ENCODE measurements at places on chromosomes 2 and 18.

DNA sequence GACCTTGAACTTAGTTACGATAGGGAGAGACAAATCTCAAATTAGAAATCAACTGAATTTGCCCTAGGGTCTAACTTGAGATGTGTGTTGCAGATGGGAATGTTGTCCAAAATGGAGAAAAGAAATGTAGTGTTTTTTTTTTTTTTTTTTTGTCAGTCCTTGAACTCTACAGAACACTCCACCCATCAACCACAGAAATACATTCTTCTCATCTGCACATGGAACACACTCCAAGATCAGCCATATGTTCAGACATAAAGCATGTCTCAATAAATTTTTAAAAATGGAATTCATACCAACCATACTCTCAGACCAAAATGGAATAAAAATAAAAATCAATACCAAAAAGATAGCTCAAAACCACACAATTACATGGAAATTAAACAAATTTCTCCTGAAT, 526.5 kb downstream of the FBXO15 start:
- DNase-seq: no peak

DNA sequence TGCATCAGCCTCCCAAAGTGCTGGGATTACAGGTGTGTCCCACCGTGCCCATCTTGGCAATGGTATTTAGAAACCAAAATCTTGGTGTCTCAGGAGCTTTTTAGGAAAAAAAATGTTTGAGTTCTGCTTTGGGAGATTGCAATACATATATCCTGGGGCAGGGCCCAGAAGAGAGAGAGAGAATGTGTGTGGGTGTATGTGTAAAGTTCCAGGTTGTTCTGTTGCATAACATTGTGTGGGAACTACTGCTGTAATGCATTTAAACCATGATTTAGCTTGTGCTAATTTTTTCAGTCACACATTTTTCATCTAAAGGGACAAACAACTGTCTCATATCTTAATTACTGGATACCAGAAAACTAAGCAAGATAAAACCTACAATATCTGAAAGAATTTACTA, 70.8 kb upstream of the NABP1 start:
- DNase-seq: no peak

DNA sequence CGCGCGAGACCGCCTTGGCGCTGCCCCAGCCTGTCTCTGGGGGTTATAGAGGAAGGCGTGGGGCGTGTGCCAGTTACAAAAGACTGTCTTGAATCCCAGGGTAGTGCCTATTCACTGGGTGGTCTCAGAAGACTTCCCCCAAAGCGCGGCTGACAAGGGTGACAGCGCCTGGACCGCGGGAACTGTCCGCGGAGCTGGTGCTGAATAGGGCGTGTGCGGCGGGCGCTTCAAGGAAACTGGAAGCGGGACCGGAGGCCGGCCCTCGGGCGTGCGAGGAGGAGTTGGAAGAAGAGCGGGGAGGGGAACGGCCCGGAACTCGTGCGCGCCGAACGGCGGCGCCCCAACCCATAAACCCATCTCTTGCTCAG, 2.3 kb downstream of the EGR4 start:
- DNase-seq: no peak

- no peak for DNase-seq
Observed at GRCh38 chr2:27875089-27875881, 14.9 kb downstream of the RBKS start.

DNA sequence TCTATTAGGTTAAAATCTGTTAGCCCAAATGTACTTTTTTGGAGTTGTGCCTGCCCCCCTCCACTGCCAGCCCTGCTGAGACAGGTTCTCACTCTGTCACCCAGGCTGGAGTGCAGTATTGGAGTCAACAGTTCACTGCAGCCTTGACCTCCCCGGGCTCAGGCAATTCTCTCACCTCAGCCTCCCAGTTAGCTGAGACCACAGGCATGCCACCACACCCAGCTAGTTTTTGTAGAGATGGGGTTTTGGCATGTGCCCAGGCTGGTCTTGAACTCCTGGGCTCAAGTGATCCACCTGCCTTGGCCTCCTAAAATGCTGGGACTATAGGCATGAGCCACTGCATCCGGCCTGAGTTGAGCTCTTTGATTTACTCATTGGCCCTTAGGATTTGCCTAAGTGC, 110.7 kb downstream of the ICA1L start:
- no peak for DNase-seq

- DNase-seq: no peak
Observed at GRCh38 chr2:1770566-1771380, 26.5 kb upstream of the PXDN start.
